ENCODE measurements at places on chromosomes 3 and 15.

GRCh38 chr15:100725121-100726069 is 123.0 kb downstream of the ASB7 start:
- DNase-seq = no peak

- peak; percentile 67 for DNase-seq
Observed at GRCh38 chr3:197428117-197428801, 127.5 kb downstream of the BDH1 start.

DNA sequence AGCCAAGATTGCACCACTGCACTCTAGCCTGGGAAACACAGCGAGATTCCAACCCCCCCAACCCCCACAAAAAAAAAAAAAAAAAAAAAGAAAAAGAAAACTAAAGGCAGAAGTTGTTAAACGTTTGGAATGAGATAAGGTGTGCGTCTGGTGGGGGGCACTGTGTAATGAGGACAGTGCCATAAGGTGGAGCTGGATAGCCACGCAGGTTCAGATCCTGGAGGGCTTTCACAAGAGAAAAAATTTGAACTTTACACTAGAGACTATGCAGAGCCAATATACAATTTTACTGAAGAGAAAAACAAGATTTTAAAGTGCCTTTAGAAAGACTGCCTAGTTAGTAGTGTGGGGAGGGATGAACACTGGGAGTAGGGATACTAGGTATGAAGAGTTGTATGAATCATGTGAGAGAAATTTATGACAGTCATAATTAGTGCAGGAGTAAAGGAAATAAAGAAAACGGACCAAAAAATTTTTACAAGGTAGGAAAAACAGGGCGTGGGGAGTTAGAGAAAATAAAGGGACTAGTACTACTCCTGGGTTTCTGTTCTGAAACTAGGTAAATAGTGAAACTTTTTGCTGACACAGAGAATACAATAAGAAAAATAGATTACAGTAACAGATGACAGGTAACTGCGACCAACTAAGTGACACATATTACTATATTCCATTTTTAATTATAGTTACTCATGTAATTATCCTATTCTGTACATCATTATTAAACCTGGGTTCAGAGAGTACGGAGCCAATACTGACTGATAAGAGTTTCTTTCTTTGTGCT is 108.1 kb downstream of the PEAK1 start:
- DNase-seq = no peak

GRCh38 chr15:67444100-67444499 is 76.8 kb upstream of the C15orf61 start:
- DNase-seq = no peak

- DNase-seq = no peak
Observed at GRCh38 chr3:156705761-156706616, 31.6 kb downstream of the TIPARP start.

- no peak for DNase-seq
Observed at GRCh38 chr15:100778831-100779288, 100.8 kb upstream of the ALDH1A3 start.

GRCh38 chr3:58260261-58260731 is 22.7 kb downstream of the ABHD6 start:
- DNase-seq = no peak

GRCh38 chr3:25137606-25138005 is 290.5 kb upstream of the RARB start:
- no peak for DNase-seq

DNA sequence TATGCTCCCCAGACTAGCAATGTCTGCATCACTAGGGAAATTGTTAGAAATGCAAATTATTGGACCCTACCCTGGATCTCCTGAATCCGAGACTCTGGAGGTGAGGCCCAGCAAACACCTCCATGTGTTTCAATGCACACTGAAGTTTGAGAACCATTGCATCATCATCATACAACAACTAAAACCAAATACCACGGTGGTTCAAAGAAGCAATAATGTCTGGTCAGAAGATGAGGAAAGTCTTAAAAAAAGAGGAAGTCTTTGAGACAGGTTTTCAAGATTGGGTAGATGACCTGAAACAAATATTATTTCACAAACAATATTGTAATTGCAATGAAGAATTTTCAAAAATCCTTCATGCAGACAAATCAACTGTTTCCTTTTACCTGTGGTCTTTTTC is 60.3 kb upstream of the TRA2B start:
- DNase-seq = no peak

DNA sequence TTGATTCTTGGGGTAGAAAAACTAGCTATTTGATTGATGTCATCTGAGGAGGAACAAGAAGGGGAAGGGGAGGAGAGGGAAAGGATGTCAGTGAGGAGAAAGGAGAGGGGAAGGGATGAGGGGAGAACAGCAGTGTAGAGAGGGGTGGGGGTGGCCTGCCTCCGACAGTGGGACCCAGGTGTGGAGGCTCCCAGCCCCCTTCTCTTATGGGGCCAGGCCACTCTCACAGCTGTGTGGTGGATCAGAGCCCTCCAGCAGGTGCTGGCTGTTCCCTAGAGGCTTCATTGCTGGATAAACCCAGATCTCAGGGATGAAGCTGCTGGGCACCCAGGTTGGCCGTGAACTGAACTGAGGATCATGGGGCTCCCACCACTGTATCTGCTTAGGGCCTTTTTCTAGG is 264.5 kb downstream of the CHST2 start:
- DNase-seq = no peak

DNA sequence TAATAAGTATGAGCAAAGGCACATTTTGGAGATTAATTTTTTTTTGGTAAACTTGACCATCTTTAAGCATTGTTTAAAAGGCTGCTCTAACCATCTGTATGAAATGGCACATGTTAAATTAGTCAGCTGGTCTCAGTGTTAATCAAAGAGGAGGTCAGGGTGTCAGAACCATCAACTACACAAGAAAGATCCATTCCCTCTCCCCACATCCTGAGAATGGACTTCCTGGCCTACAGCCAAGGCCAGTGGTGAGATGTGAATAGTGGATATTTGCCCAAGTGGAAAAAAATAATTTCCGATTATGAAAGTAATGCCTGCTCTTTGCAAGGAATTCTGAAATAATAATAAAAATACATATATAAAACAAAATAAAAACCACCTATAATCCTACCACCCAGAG is 641.7 kb downstream of the NR2F2 start:
- no peak for DNase-seq

DNA sequence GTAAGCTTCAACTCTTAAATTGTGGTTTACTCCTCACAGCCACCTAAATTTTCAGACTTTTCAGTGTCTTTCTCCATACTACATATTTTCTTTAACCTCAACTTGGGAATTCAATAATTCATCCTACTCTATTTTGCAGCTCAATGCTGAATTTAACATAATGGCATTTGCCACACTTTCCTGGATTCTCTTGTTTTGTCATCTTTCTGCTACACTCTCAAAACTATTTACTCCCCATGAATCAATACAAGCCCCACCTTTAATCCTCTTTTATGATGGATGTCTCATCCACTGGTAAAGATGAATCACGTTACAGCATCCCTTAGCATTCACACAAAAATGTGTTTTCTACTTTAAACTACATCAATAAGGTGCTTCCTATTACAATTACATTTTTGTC is 19.6 kb upstream of the CHMP2B start:
- DNase-seq = no peak

GRCh38 chr15:58297639-58298038 is 134.2 kb upstream of the LIPC start:
- DNase-seq = no peak

DNA sequence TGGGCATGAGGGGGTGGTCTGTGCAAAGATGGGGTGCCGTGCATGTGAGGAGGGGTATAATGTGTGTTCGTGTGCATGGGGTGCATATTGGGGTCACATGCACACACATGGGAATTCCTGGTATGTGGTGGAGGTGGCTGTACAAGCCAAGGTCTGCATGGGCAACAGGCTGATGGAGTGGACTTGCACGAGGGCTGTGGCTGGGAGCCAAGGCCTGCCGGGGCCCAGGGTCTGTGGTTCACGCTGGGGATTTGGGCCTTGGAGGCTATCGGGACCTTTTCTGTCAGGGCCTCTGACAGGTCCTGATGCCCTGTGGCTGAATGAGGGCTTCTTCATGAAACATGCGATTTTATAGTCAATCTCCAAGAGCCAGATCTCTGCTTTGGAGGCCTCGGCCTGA is 9.8 kb upstream of the PLXND1 start:
- no peak for DNase-seq

- no peak for DNase-seq
Observed at GRCh38 chr3:15342246-15342645, 9.9 kb upstream of the SH3BP5 start.

DNA sequence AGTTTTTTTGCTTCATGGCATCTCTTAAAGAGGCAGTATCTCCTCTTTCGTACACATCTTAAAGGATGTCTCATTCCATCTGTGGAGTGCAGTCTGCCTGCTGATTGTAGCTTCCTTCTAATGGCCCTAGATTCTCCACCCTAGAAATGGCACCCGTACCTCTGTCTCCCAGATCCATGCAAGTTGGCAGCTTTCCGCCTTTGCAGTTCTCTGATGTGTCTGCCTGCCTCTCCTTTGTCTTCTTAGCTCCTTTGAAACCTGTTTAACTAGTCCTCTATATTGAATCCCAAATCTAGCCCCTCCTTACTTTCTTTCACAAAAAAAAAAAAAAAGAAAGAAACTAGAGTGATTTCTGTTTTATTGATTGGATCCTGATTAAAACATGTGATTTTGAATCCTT is 1025.0 kb downstream of the ZPLD1 start:
- no peak for DNase-seq

- no peak for DNase-seq
Observed at GRCh38 chr3:52827866-52828376, 2.6 kb downstream of the ITIH4 start.

GRCh38 chr3:112132975-112133448 is at the start of gene GCSAM:
Gene GCSAM (minus strand): TSS chr3:112133248. CDS start chr3:112133120, 128 bp downstream.
- DNase-seq = peak; percentile 37

DNA sequence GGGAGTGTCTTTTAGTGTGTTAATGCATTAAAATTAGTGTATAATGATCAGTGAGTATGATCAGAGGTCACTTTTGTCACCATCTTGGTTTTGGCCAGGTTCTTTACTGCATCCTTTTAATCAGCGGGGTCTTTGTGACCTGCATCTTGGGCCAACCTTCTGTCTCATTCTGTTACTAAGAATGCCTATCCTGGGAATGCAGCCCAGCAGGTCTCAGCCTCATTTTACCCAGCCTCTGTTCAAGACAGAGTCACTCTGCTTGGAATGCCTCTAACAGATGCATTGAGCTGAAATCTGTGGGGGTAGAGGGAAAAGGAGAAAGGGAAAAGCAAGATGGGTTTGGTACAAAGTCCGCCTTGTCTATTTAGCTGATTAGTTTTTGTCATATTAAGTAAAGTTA is 5.3 kb upstream of the BLOC1S6 start:
- no peak for DNase-seq

DNA sequence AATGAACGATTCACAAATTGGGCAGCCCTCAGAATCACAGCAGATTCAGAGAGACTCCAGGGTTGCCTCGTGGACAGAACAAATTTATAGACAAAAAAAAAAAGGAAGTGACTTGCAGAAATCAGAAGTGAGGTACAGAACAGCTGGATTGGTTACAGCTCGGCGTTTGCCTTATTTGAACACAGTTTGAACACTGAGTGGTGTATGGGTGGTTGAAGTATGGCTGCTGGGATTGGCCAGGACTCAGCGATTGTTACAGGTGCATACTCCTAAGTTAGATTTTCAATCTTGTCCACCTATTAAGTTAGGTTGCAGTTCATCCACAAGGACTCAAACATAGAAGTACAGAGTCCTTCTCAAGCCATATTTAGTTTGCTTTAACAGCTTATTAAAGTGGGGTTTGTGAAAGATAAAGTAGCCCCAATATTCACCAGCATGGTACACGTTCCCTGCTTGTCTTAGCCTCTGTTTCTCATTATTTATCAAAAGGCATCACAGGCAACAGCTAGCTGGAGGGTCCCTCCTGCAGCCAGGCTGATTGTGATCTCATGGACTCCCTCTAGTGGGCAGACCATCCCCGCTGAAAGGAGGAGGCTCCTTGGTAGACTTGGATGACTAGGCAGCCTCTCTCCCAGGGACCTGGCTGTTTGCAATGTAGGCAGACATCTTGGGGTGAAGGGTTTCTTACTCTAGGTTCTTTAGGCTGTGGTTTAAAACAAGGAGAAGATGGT is 17.6 kb upstream of the ALDH1L1 start:
- peak; percentile 48 for DNase-seq

- DNase-seq = no peak
Observed at GRCh38 chr15:80514071-80514780, 110.0 kb downstream of the ARNT2 start.

- DNase-seq = no peak
Observed at GRCh38 chr3:98733812-98734281, 29.3 kb upstream of the ST3GAL6 start.

GRCh38 chr3:122918576-122919290 is 108.8 kb downstream of the SEMA5B start:
- no peak for DNase-seq

DNA sequence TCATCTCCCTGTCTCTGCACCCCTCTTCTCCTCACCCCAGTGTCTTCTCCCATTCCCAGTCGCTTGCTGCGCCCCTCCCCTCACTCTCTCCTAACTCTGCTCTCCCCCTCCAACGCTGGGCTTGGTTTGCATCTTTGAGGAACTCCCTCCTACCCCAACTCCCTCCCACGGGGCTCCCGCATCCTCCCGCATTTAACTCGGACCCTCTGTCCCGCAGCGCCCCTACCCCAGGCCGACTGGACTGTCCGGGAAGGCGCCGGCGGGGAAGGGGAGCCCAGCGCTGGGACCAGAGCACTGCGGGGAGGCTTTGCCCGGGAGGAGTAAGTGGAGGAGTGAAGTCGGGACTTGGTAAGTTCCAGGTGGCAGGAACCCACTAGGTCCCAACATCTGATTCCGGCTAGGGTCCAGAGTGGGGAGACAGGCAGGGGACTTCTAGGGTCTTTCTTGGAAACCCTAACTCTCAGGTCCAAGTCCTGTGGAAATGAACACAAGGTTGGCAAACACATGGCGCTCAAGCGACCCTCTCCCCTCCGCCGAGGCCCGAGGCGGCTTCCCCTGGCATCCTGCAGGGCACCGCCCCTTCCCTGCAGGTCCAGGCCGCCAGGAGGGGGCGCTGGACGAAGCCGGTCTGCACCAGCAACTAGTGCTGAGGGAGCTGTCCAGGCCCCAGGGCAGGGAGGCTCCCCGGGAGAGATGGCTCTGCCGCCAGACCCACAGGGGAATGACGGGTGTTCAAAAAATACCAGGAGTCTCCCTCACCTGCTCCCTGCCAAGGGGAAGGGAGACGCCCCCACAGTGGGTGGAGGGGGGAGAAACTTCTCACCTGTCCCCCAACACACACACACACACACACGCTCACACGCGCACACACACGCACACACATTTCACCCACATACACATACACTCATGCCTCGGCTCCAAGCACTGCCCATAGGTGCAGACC is 53.2 kb downstream of the LHFPL4 start:
- DNase-seq = peak; percentile 65

GRCh38 chr3:48088056-48088748 is 72.0 kb upstream of the MAP4 start:
- DNase-seq = peak; percentile 1

DNA sequence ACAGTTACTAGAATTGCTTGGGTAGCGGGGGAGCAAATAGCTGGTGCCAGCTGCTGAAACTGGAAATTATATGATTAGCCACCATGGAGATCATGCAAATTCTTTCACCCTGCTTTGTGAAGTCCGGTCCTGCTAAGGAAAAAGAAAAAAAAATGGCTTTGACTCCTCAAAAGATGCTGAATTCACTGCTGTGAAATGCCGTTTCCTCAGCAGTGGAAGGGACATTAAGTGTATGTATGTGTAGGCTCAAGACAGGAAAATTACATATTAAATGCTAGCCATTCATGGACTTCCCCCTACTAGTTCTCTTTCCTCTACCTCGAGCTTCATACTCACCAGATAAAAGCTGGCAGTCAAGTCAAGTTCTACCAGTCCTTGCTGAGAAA is 81.9 kb upstream of the ZBED2 start:
- no peak for DNase-seq

All from stimulated activated CD4-positive, alpha-beta T cell treated with anti-CD3 and anti-CD28 coated beads, Interleukin-12 subunit alpha, Interleukin-12 subunit beta, amount 100 ng/mL, for 24 hours (primary cell).